T1000 (cell line): ENCODE measurements at places on chromosomes 2 and 18.

GRCh38 chr2:85240055-85240454 lies 87.7 kb downstream of the TGOLN2 start:
- no peak for DNase-seq

DNA sequence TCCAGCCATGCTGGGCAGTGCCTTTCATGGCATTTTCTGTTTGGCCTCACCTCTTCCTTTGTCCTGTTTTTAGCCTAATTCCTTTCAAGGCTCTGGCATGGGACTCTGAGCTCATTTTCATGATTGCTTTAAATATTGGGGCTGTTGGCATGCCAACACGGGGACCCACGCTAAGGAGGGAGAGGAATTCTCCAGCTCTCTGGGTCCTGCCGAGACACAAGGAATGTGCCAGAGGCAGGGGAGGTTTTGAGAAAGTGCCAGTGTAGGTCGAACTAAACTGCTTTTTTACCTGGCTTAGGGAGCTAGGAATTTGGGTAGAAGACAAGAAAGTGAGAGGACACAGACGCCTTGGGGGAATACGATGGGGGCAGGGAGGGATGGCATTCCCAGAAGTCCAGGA lies 42.3 kb downstream of the RPL37A start:
- no peak for DNase-seq

DNA sequence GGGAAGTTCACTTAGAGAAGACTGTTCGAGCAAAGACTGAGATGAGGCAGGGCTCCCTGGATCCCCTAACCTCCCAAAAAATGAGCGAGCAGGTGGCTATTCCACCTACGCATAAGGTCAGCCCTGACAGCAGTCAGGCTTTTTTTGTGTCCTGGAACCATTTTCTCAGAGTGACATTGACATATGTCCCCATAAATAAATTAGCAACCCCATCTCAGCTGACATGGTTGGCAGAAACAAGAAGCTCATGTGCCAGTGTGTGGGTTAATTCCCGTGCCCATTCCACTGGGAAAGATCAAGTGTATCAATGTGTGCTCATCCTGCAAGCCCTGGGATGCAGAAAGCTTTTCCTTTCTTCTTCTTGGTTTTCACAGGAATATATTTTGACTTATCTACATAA lies 740.4 kb upstream of the CELF4 start:
- DNase-seq, result no peak

- no peak for DNase-seq
These were observed 17.0 kb upstream of the CD8A start for GRCh38 chr2:86807468-86808275.

DNA sequence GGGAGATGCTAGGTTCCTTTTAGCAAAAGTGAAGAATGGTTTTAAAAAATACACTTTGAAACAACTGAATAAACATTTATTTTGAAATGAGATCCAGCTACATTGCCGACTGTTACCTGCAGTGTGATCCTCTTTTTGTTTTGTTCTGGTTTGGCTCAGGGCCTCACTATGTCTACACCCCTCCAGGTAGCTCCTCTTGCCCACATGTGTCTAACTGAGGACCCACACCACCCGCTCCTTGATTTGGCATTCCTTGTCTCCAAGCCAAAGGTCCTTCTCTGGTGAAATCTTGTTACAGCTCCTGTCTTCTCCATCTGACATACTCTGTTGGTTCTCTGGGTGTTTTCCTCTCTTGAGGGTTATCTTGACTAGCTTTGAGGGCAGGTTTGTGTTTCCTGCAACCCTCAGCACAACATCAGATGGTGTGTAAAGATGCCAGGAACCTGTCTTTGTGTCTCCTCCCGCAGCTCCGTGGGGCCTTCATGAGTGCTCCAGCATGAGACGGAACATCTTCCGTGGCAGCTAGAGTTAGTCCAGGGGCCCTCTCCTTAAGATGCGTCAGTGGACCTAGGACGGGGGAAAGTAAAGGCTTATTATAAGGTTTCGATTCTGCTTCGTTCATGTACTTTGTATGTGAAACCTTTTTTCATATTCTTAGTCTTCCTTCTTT lies 32.1 kb downstream of the MAP4K4 start:
- DNase-seq, result no peak

DNA sequence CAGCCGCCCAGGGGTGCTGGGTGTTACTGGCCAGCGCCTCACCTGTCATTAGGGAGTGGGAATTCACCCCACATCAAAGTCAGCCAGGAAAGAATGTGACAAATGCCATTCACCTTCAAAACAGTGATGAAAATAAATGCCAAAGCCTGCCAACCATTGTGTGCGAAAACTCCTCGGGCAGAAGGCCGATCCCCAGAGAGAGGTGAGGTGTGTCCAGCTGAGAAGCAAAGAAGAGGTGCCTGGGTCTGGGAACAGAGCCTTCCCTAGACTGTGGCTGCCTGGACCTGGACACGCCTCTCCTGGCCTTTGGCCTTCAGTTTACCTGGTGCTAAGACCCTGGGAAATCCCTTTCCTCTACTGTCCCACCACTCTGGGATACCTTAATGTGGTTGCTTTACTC lies 142.7 kb downstream of the CYP26B1 start:
- no peak for DNase-seq
